Fibroblast of upper back skin (primary cell): ENCODE measurements at places on chromosomes 5 and 9.

DNA sequence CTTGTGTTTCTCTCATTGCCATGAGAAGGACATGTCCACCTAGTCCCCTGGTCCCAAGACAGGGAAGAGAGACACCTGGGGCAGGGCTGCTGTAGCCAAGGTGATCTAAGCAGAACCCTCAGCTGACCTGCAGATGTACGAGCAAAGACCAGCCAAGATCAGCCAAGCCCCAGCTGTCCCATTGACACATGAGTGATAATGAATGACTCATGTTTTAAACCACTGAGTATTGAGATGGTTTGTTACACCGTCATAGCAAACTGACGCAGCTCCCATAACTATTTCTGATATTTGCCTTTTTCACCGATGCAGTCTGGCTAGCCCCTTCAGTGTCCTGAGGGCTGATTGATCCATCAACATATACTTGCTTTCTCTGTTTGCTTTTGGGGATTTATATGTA lies 6.7 kb downstream of the OR1K1 start:
- DNase-seq, result no peak

DNA sequence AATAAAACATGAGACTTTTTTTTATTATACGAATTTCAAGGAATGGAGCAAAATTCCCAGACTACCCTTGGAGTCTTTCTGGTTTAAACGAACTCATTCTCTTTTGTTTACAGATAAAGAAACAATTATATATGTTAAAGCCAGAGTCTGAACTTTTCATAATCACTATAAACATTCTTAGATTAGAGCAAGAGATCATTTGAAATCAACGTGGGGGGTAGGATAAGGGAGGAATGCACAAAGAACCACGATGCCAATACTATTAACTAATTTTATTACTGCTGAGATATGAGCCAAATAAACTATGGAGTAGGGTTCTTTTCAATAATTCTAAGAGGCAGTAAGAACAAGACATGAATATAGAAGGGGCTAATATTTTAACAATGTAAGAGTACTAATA lies 148.0 kb upstream of the FREM1 start:
- DNase-seq, result no peak

- no peak for DNase-seq
Observed at GRCh38 chr9:122546196-122546595, 6.7 kb upstream of the OR1N2 start.

GRCh38 chr9:76835571-76836283 lies 70.2 kb downstream of the PRUNE2 start:
- peak; percentile 94 for DNase-seq

DNA sequence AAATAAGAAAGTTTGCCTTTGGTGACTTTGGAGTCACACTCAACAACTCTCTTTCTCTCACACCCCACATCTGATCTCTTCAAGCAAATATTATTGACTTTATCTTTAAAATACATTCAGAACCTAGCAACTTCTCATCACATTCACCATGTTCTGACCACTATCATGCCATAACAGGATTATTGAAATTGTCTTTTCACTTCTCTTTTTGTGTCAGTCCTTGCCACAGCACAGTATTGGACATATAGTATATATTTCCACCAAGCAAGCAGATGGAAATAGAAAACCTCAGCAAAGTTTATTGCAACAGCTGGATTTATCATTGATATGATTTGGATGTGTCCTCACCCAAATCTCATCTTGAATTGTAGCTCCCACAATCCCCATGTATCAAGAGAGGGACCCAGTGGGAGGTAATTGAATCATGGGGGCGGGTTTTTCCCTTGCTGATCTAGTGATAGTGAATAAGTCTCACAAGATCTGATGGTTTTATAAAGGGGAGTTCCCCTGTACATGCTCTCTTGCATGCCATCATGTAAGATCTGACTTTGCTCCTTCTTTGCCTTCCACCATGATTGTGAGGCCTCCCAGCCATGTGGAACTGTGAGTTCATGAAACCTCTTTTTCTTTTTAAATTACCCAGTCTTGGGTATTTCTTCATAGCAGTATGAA lies 26.9 kb upstream of the ITGA1 start:
- no peak for DNase-seq

DNA sequence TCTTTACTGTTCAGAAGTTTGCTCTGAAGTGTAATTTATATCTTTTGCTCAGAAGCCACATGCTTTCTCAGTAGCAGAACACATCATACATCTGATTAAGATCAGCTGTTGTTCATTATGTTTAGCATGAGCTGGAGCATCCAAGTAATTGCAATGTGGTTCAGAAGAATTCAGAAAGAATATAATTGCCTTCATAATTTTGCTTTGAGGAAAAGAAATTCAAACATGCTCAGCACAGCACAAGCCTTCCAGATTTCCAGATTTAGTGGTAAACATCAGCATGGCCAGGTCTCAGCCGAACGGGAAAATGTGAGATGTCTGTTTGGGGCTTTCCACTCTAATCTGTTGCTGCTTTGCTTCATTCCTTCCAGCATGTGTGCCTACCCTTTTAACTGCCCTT lies 65.9 kb downstream of the ITGA1 start:
- DNase-seq, result peak; percentile 73

DNA sequence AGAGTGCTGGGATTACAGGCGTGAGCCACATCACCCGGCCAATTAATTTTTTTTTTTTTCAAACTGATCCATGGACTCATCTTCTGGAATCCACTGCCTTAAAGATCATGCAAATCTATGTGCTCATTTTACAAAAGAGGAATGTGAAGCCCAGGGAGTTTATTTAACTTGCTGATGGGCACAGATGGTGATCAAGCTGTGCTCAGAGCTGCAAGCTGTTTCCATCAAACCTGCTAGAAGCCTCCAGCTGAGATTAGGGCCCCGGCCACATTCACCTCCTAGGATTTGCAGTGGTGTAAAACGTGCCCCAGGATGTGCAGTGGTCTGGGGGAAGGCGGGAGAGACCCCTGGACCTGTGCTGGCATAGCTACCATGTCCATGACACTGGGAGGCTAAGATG lies 56.1 kb upstream of the TUT7 start:
- DNase-seq, result peak; percentile 8

- DNase-seq, result no peak
Observed at GRCh38 chr9:130667120-130667435, 2.7 kb downstream of the PRDM12 start.

DNA sequence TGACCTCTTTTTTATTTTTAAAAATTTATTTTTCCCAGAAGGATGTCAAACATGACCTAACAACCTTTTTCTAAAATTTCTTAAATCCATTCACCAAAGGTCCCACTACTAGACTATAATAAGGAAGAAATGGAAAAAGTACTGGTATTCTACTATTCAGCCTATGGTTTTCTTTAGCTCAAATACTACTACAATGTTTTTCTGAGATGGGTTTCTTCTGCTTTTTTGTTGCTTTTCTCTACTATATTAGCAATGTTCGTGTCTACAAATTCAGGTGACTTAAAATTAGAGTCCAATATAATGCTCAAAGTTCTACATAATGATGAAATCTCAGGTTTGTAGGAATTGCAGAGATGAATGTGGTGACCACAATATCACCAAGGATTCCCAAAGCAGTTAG lies 7.9 kb downstream of the ERP44 start:
- DNase-seq, result no peak

DNA sequence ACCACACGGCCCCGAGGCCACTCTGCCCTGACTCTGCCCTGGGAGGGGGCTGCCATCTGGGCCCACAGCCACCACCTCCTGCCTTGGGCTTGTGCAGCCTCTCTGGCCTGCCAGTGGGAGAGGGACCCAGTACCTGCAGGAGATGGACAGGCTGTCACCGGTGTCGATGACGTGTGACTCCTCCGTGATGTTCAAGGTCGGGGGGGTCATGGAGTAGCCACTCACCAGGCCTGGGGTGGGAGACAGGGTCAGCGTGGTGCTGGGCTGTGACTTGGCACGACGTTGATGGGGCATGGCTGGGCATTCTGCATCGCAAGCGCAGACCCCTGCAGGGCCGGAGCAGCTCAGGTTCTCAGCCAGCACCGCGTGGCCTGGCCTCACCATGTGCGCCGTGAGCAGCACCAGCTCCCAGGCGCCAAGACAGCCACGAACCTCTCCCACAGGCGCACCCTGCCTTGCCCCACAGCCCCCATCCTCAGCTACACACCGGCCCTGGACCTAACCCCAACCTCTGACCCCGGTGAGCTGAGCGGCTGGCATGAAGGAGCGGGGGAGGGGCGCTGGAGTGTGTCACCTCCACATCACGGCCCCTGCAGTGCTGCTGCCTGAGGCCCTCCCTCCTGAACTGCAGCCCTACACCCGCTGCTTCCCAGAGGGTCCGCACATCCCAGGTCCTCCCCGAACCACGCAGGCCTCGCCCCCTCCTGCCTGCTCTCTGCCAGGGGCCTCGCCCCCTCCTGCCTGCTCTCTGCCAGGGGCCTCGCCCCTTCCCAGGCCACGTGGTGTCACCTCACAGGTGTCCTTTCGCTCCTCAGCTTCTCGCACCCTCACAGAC lies 17.6 kb downstream of the FLT4 start:
- no peak for DNase-seq

- no peak for DNase-seq
Observed at GRCh38 chr5:3854188-3854821, 258.7 kb downstream of the IRX1 start.

DNA sequence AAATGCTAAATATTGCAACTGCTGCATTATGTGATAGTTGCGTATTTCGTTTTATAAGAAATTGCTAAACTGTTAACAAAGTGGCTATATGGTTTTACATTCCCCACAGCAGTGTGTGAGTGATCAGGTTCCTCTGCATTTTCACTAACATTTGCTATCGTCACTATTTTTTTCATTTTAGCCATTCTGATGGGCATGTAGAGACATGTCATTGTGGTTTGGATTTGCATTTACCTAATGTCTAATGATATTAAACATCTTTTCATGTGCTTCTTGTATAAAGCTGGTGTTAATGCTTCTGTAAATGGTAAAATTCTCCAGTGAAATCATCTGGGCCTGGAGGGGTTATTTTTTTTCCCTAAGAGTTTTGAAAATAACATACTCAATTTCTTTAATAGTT lies 61.6 kb downstream of the ERCC6L2 start:
- no peak for DNase-seq

GRCh38 chr5:119274767-119275130 lies 81.1 kb upstream of the TNFAIP8 start:
- peak; percentile 79 for DNase-seq

DNA sequence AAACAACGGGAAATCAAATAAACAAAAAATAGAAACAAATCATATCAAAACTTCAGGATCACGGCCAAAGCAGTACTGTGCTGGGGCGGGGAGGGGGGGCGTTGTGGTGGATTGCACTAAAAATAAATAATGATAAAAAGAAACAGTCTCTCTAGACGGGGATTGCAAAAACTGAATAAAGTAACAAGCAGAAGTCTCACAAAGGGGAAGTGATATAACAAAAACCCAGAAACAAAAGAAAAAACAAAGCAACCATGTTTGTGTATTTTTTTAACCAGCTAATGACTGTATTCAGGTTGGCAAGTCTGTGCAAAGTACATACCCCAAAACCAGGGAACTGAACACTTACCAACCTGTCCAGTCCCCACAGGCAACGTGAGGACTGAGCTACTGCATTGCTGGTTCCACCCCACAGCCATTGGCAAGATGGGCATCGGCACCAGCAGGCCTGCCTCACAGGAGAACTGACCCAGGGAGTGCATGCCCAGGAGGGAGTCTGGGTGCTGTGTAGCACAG lies 24.1 kb downstream of the BICD2 start:
- DNase-seq, result no peak

DNA sequence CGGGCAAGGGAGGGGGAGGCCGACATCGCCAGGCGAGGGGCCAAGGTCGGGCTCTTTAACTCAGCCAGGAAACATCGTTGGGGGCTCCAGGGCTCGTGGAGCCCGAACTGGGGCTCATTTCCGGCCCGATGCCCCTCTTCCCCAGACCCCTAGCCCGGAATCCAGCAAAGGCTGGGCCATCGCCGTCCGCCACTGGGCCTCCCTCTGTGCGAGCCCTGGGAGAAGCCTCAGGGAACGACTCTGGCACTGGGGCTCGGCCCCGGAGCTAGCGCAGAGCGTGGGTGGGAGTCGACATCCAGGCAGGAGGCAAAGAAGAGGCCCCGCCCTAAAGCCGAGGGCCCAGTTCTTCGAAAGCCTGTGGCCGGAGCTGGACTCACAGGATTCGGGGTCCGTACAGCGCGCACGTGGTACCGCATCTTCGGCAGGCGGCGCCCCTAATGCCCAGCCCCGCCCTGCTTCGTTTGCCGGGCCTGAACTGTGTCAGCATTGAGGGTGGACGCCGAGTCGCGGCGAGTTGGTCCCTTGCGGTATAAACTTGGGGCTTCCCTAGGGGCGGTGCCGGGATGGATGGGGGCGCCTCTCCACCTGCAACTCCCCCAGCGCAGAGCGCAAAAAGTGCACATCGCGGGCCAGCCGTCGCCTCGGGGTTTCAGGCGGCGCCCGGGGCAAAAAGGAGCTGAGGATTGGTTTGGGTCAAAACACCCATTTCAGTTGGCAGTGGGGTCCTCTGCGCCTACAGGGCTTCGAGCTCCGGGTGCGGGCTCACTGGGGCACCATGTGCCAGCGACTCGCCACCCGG lies 3.6 kb upstream of the PAX5 start:
- no peak for DNase-seq

DNA sequence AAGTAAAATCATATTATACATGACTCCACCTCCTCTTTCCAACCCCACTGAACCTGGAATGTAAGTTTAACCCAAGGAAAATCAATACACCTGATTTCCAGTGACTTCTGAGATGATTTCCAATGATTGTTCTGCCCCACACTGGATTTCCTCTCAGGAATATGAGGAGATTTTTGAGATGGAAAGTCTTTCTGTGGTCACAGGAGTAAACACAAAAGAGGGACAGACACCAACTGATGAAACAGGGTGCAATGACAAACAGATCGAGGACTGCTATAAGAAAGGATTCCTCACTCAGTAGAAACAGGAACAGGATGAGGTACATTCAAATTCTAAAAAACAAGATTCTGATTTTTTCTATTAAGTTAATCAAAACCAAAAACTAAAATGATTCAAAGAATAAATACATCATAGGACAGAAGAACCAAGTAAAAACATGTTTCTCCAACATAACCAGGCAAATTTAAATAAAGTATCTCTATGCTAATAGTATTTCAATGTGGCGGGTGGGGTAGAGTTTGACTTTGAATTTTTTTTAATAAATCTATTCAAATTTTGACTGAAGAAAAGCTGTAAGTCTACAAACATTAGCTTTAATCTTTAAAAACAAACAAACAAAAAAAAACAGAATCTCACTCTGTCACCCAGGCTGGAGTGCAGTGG lies 42.1 kb downstream of the DTWD2 start:
- no peak for DNase-seq

DNA sequence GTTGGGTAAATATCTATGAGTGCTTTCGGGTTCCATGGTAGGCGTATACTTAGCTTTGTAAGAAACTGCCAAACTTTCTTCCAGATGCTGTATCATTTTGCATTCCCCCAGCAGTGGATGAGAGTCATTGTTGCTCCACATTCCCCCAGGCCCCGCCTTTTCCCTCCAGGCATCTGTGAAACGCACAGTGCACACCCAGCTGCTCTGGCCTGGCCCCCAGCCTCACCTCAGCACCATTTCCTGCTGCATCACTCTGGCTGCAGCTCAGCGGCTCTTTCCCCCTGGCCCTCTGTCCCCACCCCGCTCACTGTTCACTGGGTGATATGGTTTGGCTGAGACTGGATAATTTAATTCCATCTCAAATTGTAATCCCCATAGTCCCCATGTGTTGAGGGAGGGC lies 76.6 kb upstream of the SPTLC1 start:
- DNase-seq, result peak; percentile 56
